ENCODE measurements at places on chromosomes 2 and 18.

DNA sequence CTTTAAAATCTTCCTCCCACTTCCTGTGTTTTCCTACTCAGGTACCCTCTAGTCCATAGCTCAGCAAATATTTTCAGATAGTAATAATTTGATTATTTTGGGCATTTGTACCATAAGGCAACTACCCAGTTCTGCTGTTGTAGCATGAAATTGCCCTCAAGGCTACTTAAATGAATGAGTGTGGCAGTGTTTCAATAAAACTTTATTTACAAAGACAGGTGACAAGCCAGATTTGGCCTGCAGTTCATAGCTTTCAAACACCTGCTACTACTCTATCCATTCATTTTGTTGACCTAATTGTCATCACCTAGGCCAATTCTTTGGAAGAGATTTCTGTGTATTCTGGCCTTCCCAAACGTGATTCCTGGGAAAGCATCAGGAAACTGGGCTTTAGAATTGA lies 28.9 kb downstream of the NYAP2 start:
- no peak for DNase-seq

DNA sequence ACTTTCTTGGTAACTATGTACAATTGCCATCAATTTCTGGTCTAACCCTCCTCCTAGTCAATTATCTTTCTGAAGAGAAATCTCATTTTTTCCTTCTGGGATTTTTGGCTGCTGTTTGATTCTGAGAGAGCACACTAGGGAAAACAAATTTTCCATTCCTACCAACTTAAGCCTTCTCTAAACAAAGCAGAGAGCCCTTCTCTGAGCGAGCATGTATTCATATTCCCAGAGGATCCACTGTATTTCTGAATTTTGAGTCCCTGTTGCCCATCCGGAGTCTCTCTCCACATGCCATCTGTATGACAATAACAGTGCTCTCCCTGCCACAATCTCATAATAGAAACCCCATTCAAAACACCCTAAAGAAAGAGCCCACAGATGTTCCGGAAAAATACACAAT lies 78.5 kb downstream of the MAIP1 start:
- no peak for DNase-seq

- DNase-seq, result no peak
Measured at GRCh38 chr2:28345619-28346018, 47.0 kb upstream of the FOSL2 start.

DNA sequence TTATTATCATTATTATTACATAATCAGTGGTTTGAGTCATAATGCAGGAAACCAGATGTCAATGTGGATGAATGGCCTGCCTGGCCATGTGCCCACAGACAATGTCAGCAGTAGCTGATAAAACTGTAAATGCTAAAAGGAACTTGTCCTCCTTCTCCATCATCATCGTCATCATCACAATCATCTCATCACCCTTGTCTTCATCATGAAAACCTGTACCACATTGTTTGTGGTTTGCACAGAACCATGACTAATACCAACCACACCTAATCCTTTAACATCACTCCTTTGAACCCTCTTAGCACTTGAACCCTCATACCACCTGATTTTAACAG lies 96.0 kb downstream of the HNMT start:
- DNase-seq, result no peak

GRCh38 chr2:190891372-190891771 lies 10.8 kb downstream of the GLS start:
- no peak for DNase-seq

GRCh38 chr2:186209532-186209931 lies 276.5 kb upstream of the ZC3H15 start:
- DNase-seq, result no peak

GRCh38 chr2:238203973-238204683 lies 633 bp upstream of the ILKAP start:
- no peak for DNase-seq

DNA sequence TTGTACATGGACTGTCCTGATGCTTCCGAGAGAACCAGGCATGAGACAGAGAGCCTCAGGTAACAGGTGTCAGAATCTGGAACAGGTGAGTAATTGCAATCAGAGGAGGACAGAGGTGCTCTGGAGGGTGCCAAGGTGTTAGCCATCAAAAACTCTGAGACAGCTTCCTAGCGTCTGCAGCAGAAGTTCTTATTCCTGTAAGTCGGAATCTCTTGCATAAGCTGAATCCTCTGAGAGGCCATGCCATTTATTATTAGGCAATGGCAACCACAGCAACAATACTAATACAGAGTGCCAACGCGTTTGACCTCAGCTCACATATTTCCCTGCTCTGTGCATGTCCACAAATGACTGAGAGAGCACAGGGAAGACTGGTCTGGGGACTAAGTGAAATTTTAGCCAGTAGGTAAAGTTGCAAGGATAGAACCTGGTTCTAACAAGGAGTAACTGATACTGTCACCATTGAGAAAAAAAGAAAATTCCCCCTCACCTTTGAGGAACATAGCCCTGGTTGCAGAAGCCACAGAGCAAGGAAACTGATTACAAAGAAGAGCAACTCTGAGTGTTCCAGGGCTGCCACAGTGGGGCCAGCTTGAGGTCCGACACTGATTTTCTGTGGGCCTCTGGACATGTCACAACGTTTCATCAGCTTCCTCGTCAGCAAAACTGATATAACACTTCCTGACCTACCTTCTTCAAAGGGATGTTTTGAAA lies 55.1 kb upstream of the ACSL3 start:
- DNase-seq, result no peak

DNA sequence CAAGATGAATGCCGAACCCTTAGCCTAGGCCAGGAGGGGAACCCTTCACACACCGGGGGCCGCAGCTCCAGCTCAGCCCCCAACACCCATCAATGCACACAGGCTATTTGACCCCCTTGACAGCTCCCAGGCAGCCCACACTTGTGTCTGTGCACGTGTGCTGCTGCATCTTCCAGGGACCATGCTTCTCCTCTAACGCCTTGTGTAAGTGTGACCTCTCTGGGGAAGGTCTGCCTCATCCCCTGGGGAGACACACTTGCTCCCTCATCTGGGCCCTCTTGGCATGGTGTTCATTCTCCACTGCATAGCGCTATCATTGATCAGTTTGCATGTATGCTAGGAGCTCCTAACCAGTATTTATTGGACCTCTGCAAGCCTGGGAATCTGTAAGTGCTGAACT lies 120.0 kb upstream of the FHL2 start:
- DNase-seq, result no peak

DNA sequence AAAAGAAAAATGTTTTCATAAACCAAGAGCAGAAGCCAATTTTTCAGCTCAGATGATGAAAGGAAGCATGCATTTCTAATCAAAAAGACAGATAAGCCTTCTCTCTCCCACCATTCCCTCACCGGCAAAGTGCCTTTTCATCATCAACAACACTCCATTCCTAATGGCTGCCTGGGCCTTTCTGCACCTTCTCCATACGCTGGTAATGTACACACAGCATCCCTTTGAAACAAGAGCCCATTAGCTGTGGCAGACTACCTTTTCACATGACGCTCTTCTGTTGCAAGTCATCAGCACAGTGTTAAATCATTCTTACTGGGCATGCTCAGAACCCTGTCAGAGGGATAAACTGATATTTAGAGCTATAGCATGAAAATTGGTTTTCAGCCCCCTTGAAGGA lies 408.9 kb downstream of the MEIS1 start:
- DNase-seq, result no peak

- no peak for DNase-seq
Measured at GRCh38 chr2:130963849-130964793, 127.4 kb downstream of the ARHGEF4 start.

DNA sequence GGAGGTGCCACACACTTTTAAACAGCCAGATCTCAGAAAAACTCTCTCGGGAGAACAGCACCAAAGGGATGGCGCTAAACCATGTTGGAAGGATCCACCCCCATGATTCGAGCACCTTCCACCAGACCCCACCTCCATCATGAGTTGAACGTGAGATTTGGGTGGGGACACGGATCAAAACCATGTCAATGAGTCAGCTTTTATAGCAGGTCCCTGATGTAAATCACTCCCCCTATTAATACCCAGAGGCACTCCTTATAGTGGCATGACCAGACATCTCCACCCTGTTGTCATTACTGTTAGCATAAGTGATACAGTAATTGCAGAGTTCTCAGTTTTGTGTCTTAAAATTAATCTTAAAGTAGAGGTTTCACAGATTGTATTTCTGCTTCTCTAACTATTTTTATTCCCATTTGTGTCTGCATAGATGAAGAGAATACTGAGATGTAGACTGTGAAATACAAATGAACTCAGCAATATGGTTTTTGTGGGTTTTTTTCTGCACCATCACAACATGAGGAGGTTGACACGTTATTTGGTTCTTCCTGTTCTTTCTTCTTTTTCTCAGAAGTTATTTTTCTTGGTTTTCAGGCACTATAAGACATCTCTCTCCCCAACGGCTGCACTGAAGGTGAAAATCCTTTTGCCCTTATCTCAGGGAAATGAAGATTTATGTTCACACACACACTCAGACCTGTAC lies 218.2 kb downstream of the ARL4C start:
- DNase-seq, result no peak

GRCh38 chr2:236949089-236949905 lies 136.4 kb upstream of the COPS8 start:
- DNase-seq, result no peak

DNA sequence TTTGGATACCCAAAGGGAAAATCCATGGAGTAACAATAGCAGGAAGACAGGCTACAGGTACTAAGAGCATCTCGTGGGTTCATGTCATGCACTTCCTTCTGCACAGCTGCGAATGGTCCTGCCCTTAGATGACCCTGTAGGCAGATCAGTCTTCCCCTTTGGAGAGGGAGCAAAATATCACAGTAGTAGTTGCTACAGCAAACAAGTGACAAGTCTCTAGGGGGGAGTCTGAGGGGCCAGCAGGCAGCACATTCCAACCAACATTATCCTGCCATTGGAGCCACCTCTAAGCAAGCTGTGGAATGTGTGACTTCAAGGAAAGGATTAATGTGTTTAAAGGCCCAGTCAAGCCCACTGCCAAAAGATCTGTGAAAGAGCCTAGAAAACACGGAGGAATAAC lies 273.2 kb upstream of the PARD3B start:
- DNase-seq, result no peak

DNA sequence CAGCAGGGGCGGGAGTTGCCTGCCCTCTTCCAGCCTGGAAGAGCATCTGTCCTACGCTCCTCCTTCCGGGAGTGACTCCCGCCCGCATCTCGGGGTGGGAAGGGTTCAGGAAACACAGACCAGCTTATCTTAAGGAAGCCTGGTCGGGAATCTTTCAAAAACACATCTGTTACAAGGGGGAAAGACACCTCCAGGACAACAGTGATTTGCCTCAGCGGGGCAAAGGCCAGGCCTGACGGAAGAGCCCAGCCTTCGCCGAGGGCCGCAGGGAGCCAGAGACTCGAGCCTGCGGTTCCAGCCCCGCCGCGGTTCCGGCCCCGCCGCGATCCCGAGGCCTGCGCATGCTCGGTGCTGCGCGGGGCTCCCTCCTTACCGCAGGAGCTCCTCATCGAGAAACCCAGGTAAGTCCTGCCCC lies 38.1 kb upstream of the TGIF1 start:
- DNase-seq, result peak; percentile 10

DNA sequence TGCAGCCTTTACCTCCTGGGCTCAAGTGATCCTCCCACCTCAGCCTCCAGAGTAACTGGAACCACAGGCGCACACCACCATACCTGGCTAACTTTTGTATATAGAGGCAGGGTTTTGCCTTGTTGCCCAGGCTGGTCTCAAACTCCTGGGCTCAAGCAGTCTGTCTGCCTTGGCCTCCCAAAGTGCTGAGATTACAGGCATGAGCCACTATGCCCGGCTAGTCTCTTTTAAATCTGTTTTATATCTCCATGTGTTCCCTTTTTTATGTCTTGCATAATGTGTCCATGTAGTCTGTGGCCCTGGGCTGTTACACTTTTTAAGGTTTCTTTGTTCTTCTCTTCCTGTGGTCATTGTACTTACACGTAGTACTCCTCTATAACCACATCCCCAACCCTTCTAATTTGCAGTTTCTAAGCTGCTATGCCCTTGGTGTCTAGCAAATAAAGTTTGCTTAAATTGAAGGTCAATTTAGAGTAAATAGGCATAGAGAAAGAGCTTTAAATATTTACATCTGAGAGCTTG lies 168.2 kb downstream of the MCFD2 start:
- DNase-seq, result no peak

DNA sequence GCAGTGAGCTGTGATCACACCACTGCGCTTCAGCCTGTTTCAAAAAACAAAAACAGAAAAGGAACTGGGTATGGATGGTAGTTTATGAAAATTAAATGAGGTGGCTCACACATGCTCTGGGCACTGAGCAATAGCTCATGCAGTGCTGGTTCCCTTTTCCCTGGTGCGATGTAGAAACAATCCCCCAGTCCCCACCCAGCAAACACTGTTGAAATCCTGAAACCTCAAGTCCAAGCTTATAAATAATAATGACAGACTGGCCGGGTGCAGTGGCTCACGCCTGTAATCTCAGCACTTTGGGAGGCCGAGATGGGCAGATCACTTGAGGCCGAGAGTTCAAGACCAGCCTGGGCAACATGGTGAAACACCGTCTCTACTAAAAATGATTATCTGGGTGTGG lies 55.4 kb upstream of the SMAD2 start:
- no peak for DNase-seq

GRCh38 chr2:188332619-188333018 lies 40.9 kb downstream of the GULP1 start:
- DNase-seq, result no peak

GRCh38 chr2:188526701-188527100 lies 235.0 kb downstream of the GULP1 start:
- no peak for DNase-seq

- DNase-seq, result peak; percentile 25
Measured at GRCh38 chr18:74248595-74248994, 43.2 kb downstream of the CYB5A start.

- DNase-seq, result no peak
Measured at GRCh38 chr2:43934567-43934966, 61.2 kb downstream of the LRPPRC start.

GRCh38 chr2:23283-23682 lies 23.0 kb downstream of the FAM110C start:
- DNase-seq, result no peak

DNA sequence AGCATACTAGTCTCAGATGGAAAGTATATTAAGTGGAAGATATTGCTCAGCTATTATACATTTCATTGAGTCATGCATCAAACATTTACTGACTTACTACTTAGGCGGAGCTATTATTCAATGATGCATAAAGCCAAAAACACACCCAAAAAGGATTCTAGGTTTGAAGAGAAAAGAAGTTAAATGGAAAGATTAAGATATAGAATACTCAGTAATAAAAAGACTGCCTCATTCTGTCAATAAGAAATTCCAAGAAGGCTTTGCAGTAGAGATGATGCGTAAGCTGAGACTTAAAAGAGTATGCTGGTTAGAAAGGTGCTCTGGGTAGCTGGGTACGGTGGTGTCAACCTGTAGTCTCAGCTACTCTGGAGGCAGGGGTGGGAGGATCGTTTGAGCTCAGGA lies 27.6 kb downstream of the STK17B start:
- DNase-seq, result no peak

- DNase-seq, result no peak
Measured at GRCh38 chr2:136055929-136056688, 61.8 kb downstream of the CXCR4 start.
